ENCODE measurements at places on chromosomes 5 and 9. TPM values are rescaled to one million over a fixed set of nuclear protein-coding genes. Genes with fewer than 3 reads are reported as not detected.

DNA sequence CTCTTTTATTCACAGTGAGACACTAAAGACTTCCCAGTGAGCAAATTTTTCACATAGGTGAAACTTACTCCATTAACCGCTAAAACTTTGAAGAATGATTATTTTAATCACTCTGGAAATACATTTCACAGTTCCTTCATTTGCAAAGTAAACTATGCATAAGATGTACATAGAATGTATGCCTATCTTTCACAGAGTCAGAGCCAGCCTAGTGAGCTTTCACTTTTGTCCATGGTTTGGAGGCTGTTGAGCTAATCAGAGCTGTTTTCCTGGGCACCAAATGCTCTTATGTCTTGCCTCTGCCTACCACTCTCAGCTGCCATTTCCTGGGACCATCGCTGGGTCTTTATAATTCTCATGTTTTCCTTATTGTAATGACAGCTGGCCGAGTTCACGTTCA, 67.3 kb downstream of the PDE8B start:
- no peak for DNase-seq

- no peak for DNase-seq
Observed at GRCh38 chr9:133003671-133004090, 25.2 kb downstream of the GFI1B start.

ZNF454 gene
- 4.7 TPM for total RNA-seq

GRCh38 chr5:87195104-87195591, 72.5 kb upstream of the RASA1 start:
- DNase-seq, result no peak

DNA sequence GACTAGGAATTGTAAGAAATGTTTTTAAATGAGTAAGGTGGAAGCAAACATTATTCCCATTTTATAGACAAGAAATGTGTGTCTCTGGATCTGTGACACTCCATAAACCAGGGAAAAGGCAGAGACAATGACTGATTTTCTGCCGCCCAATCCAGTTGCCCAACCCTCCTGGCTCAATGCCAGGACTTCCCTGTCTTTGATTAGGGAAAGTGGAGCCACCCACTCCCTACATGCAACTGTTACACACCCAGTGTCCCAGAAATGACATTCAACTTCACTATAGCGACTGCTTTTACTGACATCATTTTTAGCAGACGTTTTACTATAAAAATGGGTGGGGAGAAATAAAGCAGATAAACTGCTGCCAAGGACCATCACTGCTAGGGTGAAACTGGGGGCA, 79.7 kb downstream of the THBS4 start:
- no peak for DNase-seq

DNA sequence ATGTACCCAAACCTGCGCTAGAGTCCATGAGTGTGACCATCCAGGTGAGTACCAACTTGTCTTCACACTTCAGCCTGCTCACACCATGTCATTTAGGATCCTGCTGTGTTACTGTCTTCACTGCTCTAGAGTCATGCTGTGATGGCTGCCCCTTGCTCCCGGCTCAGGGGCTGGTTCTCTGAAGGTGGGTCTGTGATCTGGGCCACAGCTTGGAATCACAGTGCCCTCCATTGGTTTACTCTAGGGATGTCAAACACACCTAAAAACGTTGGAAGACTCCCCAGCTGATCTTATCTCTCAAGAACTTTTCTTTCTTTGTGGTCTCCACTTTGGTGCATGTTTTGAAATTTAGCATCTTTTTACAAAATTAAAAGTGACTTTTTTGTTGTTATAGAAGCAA, 53.8 kb downstream of the NFX1 start:
- DNase-seq, result no peak

WDR38 gene
- not detected for total RNA-seq

DNA sequence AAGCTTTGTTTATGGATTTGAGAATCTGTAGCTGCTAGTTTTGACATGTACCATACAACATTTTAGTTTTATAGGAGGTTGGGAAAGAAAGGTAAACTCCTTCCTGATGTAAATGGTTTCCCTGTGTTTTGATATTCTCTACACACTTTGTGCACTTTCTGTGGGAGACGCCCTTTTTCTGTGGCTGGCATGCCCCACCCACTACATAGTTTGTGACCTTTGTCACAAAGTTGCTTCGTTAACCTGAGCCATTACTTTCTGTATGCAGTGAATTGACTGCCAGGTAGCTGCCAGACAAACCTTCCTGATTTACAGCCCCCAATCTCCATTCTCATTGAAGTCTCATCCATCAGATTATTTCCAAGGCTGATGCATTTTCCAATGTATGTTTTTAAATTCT, 90.6 kb downstream of the NLN start:
- no peak for DNase-seq

LRRC14B gene
- not detected for total RNA-seq

- DNase-seq, result no peak
Observed at GRCh38 chr5:131720714-131721113, 76.1 kb downstream of the FNIP1 start.

DNA sequence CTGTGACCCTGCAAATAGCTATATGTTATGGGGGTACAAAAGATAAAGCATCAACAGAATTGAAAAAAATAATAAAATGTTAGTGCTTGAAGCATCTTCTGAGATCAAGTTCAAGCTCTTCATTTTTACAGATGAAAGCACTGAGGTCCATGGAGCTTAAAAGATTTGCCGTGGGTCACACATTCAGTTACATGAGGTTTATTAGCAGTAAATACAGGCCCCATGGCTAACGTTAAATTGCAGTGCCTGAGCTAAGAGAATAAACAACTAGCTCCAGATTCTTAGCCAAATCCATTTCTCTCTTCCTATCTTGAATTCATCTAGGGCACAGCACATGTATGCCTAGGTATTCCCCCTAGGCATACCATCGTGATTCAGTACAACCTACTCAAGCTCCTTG, 2052.7 kb upstream of the C9orf72 start:
- DNase-seq, result no peak

HEMGN gene
- 6.4 TPM for total RNA-seq
